ENCODE measurements at places on chromosomes 12 and 14.

- no peak overlapping the region for H3K27ac ChIP-seq
- peaks cover 37% of the 10 kb centered on the region for H3K27me3 ChIP-seq
- H3K4me3 ChIP-seq: no peak overlapping the region
- no peaks in the 10 kb centered on the region for H3K36me3 ChIP-seq
- no peak for DNase-seq
These were observed 5.2 kb downstream of the KCNJ8 start for GRCh38 chr12:21769307-21769706.

- peaks cover 33% of the 10 kb centered on the region for H3K4me1 ChIP-seq
- H3K27me3 ChIP-seq: no peaks in the 10 kb centered on the region
- DNase-seq: no peak
- no peak overlapping the region for H3K4me3 ChIP-seq
These were observed 6.6 kb downstream of the E2F7 start for GRCh38 chr12:77058740-77059139.

- H3K27ac ChIP-seq: no peak overlapping the region
- H3K36me3 ChIP-seq: no peaks in the 10 kb centered on the region
- H3K4me1 ChIP-seq: peaks cover 9% of the 10 kb centered on the region
These were observed 48.0 kb upstream of the CCND2 start for GRCh38 chr12:4225571-4225970.

GRCh38 chr12:12704593-12705230 is 8.7 kb upstream of the GPR19 start:
- DNase-seq: no peak
- no peak overlapping the region for H3K4me3 ChIP-seq
- peaks cover 4% of the 10 kb centered on the region for H3K36me3 ChIP-seq
- H3K27me3 ChIP-seq: no peaks in the 10 kb centered on the region
- peak overlapping the region; percentile 36 for H3K27ac ChIP-seq
- H3K4me1 ChIP-seq: peaks cover 21% of the 10 kb centered on the region

- H3K4me3 ChIP-seq: no peak overlapping the region
- no peaks in the 10 kb centered on the region for H3K4me1 ChIP-seq
- no peak overlapping the region for H3K27ac ChIP-seq
- no peaks in the 10 kb centered on the region for H3K27me3 ChIP-seq
- no peak for DNase-seq
These were observed 325.4 kb upstream of the SEL1L start for GRCh38 chr14:81859046-81859445.

GRCh38 chr12:92784797-92785562 is 82.2 kb downstream of the PLEKHG7 start:
- no peaks in the 10 kb centered on the region for H3K27me3 ChIP-seq
- H3K4me3 ChIP-seq: no peak overlapping the region
- no peak overlapping the region for H3K27ac ChIP-seq
- H3K36me3 ChIP-seq: peaks cover 20% of the 10 kb centered on the region

DNA sequence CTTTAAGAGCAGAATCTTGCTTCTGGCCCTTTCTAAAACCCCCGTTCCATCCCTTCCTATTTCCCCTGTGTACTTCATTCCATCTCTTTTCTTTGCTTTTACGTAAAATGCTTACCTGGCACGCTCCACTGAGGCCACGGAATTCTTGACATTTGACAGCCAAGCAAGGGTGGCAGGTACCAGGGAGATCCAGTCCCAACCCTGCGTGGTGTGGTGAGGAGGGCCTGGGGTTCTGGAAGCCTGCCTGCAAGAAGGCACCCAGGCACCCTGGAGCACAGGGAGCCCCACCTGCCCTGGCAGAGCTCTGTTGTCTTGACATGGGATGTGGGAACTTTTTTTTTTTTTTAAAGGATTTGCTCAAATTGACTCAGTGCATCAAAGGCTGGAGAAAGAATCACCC is 48.6 kb downstream of the ITPK1 start:
- peaks cover 41% of the 10 kb centered on the region for H3K4me1 ChIP-seq
- peaks cover 5% of the 10 kb centered on the region for H3K36me3 ChIP-seq
- peak overlapping the region; percentile 84 for H3K27ac ChIP-seq
- no peak overlapping the region for H3K4me3 ChIP-seq
- H3K27me3 ChIP-seq: no peaks in the 10 kb centered on the region

DNA sequence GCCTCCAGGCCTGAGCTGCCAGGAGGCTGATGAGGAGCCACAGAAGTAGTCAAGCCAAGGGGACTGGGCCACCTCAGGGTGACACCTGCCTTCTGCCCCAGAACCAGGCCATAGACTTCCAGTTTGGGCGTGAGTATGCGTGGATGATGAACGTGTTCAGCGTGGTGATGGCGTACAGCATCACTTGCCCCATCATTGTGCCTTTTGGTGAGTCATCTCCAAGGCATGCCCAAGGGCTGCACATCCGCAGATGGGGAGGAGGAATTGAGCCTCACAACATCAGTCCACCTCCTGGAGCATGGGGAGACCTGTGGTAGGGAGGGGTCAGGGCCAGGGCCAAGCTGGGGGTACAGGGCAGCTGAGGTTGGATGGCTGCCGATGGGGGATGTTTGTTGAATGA is 22.3 kb downstream of the NGB start:
- no peak for DNase-seq
- H3K36me3 ChIP-seq: no peaks in the 10 kb centered on the region
- no peak overlapping the region for H3K4me3 ChIP-seq
- no peak overlapping the region for H3K27ac ChIP-seq

- H3K4me1 ChIP-seq: no peaks in the 10 kb centered on the region
- no peaks in the 10 kb centered on the region for H3K36me3 ChIP-seq
- DNase-seq: no peak
- no peak overlapping the region for H3K4me3 ChIP-seq
These were observed 683.9 kb upstream of the TMEM132C start for GRCh38 chr12:127583041-127583440.

DNA sequence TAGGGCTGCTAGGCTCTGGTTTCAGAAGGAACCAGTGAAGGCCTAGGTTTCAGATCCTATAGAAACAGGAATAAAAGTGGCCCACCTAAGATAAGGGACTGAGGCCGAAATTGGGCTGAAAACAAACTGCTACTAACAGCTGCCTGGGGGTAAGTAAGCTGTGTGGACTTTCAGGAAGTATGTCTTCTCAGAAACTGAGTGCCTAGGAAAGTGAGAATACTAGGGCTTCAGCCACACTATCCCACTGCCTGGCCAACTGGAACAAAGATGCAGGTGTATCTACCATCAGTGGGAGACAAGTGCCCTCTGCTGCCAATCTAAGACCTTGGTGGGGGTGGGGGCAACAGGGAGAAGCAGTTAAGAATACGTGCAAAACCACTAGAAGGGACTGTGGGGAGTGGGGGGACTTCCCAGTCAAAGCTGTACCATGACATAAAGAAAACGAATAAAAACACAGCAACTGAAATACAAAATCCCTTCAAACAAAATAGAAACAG is 82.5 kb downstream of the MED13L start:
- peak; percentile 40 for DNase-seq
- no peaks in the 10 kb centered on the region for H3K27me3 ChIP-seq
- peak overlapping the region; percentile 2 for H3K4me3 ChIP-seq
- no peaks in the 10 kb centered on the region for H3K36me3 ChIP-seq
- H3K27ac ChIP-seq: peak overlapping the region; percentile 42
- peaks cover 32% of the 10 kb centered on the region for H3K4me1 ChIP-seq

DNA sequence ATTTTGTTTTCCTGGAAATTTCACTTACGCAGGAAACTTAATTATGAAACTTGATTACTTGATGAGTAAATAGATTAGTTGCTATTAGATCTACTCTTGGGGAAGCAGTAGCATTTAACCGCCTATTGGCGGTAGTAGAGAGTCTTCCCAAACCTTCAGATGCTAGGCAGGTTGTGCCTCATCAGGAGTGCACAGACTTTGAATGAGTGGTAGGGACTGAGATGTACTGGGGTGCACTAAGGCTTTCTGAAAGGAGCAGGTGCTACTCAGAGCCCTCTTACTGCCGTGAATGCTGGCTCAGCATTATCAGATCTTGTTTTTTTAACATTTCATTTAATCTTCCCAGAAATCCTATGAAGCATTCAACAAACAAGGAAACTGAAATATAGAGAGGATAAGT is 7.7 kb downstream of the GATC start:
- no peak overlapping the region for H3K4me3 ChIP-seq
- H3K27me3 ChIP-seq: no peaks in the 10 kb centered on the region
- DNase-seq: no peak
- H3K27ac ChIP-seq: no peak overlapping the region

DNA sequence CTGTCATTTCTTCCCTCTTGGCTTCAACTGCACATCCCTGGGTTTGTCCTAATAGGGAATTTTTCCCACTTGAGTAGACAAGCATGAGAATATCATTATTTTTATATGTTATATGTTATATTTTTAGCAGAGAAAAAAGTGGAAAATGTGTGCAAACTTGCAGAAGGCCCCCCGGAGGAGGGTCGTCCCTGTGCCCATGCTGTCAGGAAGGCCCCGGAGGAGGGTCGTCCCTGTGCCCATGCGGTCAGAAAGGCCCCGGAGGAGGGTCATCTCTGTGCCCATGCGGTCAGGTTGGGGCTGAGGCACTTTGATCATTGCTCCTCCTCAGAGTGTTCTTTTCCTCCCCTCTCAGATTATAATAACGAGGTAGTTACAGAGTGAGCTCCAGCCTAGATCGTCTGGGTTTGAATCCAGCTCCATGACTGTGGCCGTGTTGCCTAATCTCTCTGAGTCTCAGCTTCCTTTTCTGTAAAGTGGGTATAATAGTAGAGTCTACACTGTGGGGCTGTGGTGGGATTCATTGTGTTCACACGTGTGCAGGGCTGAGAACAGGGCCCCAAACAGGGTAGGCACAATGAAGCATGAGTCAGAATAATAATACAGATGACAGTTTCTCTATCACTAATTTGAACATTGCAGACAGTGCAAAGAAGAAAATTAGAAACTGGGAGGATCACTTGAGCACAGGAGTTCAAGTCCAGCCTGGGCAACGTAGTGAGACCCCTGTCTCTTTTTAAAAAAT is 33.4 kb downstream of the ELK3 start:
- no peak for DNase-seq
- no peaks in the 10 kb centered on the region for H3K27me3 ChIP-seq
- H3K4me1 ChIP-seq: peaks cover 4% of the 10 kb centered on the region
- no peak overlapping the region for H3K4me3 ChIP-seq

DNA sequence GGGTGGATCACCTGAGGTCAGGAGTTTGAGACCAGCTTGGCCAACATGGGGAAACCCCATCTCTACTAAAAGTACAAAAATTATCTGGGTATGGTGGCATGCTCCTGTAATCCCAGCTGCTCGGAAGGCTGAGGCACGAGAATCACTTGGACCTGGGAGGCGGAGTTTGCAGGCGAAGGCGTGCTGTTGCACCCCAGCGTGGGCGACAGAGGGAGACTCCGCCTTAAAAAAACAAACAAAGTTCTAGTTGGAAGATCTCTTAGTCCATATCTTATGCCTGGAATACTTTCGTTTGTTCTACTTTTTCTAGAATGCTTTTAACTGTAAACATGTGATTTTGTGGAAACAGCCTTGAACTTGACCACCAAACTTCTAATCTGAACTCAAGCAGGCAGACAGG is 38.7 kb downstream of the PPHLN1 start:
- no peaks in the 10 kb centered on the region for H3K27me3 ChIP-seq
- H3K4me1 ChIP-seq: peaks cover 21% of the 10 kb centered on the region
- no peak overlapping the region for H3K4me3 ChIP-seq
- DNase-seq: no peak
- no peak overlapping the region for H3K27ac ChIP-seq

- H3K36me3 ChIP-seq: no peaks in the 10 kb centered on the region
- no peak overlapping the region for H3K4me3 ChIP-seq
- H3K27ac ChIP-seq: no peak overlapping the region
- H3K27me3 ChIP-seq: peaks cover 10% of the 10 kb centered on the region
- H3K4me1 ChIP-seq: no peaks in the 10 kb centered on the region
- DNase-seq: no peak
These were observed 41.5 kb downstream of the BEST3 start for GRCh38 chr12:69657376-69658137.

DNA sequence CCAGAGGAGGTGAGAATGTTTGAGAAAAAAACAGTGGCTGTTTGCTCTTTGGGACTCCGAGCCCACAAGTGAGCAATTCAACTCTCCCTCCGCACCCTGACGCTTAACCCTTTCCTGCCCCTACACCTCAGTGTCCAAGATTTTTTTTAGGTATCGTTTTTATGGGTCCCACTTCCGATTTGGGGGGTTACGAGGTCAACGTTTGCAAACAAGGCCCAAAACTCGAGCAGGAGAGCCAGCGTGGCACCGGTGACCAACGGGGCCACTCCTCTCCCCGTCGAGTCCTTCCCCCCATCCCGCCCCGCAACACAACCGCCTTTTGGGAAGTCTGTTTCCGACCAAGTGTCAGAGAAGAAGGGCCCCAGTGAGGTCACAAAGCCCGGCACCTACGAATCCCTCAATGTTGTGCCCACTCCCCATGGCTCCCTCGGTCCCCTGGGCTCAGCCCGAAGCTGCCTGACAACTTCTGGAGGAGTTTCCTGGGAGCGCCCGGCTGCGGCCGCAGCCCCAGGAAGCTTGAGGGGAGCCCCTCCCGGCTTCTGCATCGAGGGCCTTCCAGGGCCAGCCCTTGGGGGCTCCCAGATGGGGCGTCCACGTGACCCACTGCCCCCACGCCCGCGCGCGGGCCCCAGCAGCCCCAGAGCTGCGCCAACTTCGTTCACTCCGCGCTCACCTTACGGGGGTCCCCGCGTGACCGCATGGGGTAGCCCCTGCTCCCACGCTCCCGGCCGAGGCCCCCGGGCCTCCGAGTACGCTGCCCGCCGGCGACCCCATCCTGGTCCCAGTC is 1.2 kb downstream of the CDK2AP1 start:
- peaks cover 18% of the 10 kb centered on the region for H3K4me1 ChIP-seq
- DNase-seq: peak; percentile 23
- peak overlapping the region; percentile 88 for H3K4me3 ChIP-seq
- no peaks in the 10 kb centered on the region for H3K36me3 ChIP-seq
- no peaks in the 10 kb centered on the region for H3K27me3 ChIP-seq

DNA sequence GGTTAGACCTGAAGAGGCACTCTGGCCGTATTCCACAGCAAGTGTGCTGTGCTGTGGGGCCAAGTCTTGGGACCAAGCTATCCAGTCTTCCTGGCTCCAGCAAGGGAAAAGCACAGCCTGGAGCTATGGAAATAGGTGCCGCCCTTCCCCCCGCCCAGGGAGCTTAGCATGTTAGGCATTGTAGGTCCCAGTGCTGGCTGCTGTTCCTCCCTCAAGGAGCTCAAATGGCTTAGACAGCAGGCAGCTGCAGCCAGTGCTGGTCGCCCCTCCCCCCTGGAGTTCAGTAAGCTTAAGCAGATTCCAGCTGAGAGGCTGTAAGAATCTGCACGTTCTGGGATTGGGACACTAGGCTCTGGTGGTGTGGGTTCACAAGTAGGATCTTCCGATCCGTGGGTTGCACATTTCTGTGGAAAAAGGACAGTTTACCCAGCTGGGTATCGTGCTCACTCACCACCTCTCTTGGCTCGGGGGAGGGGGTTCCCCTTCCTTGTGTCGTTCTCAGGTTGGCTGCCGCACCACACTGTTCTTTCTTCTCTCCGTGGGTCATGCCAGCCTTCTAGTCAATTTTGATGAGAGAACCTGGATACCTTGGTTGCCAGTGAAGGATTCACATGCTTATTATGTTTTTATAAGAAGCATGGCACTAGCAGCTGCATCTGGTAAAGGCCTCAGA is 127.3 kb downstream of the CNTN1 start:
- no peak overlapping the region for H3K27ac ChIP-seq
- no peaks in the 10 kb centered on the region for H3K27me3 ChIP-seq
- no peak for DNase-seq
- no peaks in the 10 kb centered on the region for H3K36me3 ChIP-seq
- no peaks in the 10 kb centered on the region for H3K4me1 ChIP-seq
